Upper lobe of right lung (tissue), 1 donor: ENCODE measurements at places on chromosomes 5 and 9.
A peak's percentile ranks its signal among the peaks of the same experiment; 100 is the strongest.

- peaks cover 11% of the 10 kb centered on the region for H3K36me3 ChIP-seq
- peaks cover 29% of the 10 kb centered on the region for H3K4me1 ChIP-seq
- no peak for DNase-seq
Measured at GRCh38 chr5:134846641-134846960, 833 bp downstream of the C5orf24 start.

GRCh38 chr5:113437111-113437510, 2.3 kb upstream of the TSSK1B start:
- H3K4me3 ChIP-seq = no peak overlapping the region
- no peaks in the 10 kb centered on the region for H3K27me3 ChIP-seq
- H3K4me1 ChIP-seq = no peaks in the 10 kb centered on the region

DNA sequence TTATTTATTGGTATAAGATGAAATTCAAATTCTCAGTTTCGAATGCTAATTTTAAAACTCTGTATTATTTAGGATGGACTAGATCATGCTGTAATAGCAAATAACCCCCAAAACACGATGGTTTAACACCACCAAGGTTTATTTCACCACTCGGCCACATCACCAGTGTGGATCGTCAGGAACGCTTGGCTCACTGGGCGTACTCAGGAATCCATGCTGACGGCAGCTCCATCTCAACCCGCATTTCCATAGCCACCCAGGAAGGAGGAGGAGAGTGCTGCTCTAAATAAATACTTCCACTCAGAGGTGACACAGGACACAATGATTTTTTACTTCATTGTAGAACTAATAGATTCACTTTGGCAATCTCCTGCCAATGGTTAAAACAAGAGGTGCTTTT, 347.4 kb downstream of the SH3GL2 start:
- no peak overlapping the region for H3K27ac ChIP-seq
- H3K27me3 ChIP-seq = no peaks in the 10 kb centered on the region
- H3K4me3 ChIP-seq = no peak overlapping the region
- no peaks in the 10 kb centered on the region for H3K4me1 ChIP-seq
- DNase-seq = no peak

DNA sequence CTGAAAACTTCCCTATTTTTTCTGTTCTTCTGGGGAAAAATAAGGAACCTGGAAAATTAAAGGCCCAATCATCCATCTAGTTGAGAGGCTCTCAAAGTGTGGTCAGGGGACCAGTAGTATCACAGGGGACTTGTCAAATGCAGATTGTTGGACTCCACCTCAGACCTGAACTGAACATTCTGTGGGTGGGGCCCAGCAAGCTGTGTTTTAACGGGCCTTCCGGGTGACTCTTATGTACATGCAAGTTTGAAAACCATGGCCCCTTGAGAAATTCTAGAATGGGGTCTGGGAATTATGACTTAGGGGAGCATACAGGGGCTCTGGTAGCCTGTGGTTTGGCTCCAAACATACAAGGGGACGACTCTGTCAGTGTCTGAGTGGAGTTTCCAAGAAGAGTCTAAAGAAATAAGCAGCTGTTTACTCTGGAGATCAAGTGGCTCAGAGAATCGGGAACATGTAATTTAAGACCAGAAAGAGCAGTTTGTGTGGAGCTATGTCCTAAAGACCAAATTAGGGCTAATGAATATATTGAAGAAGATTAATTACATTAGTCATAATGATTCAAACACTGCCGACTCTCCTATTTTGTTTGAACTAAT, 177.4 kb downstream of the SLC28A3 start:
- no peaks in the 10 kb centered on the region for H3K27me3 ChIP-seq
- no peaks in the 10 kb centered on the region for H3K36me3 ChIP-seq
- no peak overlapping the region for H3K27ac ChIP-seq
- no peak for DNase-seq
- H3K4me3 ChIP-seq = no peak overlapping the region

GRCh38 chr9:99011161-99011709, 67.5 kb downstream of the COL15A1 start:
- no peaks in the 10 kb centered on the region for H3K4me1 ChIP-seq
- H3K27ac ChIP-seq = no peak overlapping the region
- no peaks in the 10 kb centered on the region for H3K36me3 ChIP-seq
- no peak for DNase-seq

DNA sequence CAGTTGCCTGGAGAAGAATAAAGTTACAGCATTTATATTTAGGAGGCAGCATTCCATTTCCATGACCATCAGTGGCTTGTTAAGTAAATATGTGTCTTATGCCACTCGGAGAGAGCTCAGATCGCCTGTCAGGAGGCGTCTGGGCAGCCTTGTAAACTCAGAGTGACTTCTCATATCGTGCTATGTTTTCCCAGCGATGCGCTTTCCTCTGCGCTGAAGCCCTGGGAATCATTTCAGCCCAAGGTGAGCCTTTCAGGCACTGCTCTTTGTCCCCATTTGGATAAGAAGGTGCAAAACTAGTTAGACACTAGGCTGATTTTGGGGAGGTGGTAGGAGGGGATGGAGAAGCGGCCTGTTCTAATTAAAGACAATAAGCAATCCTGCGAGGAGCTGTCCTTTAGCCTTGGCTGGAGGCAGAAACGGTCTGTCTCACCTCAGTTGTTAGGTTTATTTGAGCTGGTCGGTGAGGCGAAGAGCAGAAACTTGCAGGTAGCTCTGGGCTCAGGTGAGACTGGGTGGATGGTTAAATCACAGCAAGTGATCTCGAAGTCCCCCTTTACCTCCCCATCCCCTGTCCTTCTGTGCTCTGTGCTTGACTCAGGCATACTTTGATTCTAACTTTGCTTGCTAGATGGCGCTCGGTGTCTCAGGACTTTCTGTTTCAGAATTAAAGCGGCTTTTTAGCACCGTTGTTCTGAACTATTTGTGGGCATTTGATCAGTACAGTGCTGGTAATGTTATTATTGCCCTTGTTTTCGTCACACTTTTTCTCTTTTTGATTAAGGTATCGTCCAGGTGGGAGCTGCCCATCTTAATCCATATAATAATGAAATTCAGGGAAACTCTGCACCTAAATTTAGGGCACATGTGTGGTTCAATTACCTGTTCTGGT, 24.6 kb downstream of the NR2F1 start:
- no peak for DNase-seq
- H3K4me3 ChIP-seq = no peak overlapping the region
- no peaks in the 10 kb centered on the region for H3K36me3 ChIP-seq
- H3K27me3 ChIP-seq = peaks cover 90% of the 10 kb centered on the region
- no peak overlapping the region for H3K27ac ChIP-seq
- no peaks in the 10 kb centered on the region for H3K4me1 ChIP-seq

DNA sequence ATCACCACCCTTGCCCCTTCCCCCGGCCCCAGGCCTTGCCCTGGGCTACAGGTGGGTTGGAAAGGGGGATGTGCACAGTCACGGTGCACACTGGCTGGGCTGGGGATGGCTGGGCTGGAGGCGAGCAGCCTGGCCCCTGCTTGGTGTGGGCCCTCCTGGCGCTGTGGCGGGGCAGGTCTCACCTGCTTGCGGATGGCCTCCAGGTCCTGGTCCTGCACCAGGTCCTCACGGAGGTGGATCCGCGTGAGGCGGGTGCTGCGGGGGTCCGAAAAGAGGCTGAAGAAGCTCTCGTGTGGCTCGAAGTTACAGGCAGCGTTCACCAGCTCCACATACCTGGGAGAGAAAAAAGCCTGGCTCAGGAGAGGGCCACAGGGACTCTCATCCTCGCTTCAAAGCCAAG, 18.1 kb downstream of the ZER1 start:
- no peak overlapping the region for H3K4me3 ChIP-seq
- H3K27me3 ChIP-seq = no peaks in the 10 kb centered on the region
- H3K4me1 ChIP-seq = no peaks in the 10 kb centered on the region
- no peak for DNase-seq

- H3K36me3 ChIP-seq = no peaks in the 10 kb centered on the region
- H3K4me1 ChIP-seq = no peaks in the 10 kb centered on the region
- H3K27me3 ChIP-seq = no peaks in the 10 kb centered on the region
- no peak for DNase-seq
- H3K27ac ChIP-seq = no peak overlapping the region
Measured at GRCh38 chr5:33433303-33434240, 7.2 kb upstream of the TARS1 start.

GRCh38 chr5:113061846-113062780, 85.5 kb downstream of the DCP2 start:
- no peaks in the 10 kb centered on the region for H3K27me3 ChIP-seq
- no peak for DNase-seq
- H3K27ac ChIP-seq = no peak overlapping the region
- H3K4me1 ChIP-seq = no peaks in the 10 kb centered on the region

DNA sequence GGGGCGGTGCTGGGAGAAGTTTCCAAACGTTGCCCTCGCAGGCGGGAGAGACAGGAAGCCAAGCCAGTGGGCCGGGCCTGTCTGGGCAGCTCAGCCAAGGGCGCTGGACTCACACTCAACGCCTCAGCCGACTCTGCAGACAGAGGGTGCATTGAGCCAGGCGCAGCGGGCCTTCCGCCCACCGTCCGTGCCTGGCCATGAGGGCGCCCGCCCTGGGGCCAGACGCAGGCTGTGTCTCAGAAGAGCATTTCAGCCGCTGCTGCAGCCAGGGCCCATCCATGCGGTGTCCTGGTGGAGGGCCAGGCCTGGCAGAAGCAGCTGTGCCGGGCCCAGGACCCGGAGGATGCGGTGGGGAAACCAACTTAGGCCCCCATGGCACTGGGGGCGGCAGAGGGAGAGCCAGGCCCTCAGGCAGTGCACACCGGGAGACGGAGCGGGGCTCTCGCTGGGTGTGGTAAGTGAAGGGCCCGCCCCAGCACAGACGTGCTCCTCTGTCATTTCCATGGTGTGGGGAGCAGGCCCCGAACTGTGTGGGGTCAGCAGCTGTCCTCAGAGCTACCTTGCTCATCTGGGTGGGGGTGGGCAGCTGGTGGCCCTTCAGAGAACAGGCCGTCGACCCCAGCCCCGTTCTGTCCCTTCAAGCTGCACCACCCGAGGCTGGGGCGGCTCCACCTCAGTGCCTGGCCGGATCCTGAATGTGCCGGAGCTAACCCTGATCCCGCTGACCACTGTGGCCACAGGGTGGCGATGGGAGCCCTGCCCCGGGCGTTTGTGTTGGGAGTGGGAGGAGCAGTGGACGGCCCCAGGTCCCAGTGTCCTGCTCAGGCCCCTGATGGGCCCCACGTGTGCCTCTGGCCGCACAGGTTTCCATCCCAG, 18.0 kb downstream of the DNLZ start:
- peak overlapping the region; percentile 30 for H3K4me3 ChIP-seq
- peak overlapping the region; percentile 72 for H3K27ac ChIP-seq
- H3K4me1 ChIP-seq = peaks cover 24% of the 10 kb centered on the region
- no peaks in the 10 kb centered on the region for H3K36me3 ChIP-seq
- H3K27me3 ChIP-seq = no peaks in the 10 kb centered on the region

- DNase-seq = no peak
- H3K4me1 ChIP-seq = no peaks in the 10 kb centered on the region
- no peaks in the 10 kb centered on the region for H3K27me3 ChIP-seq
- H3K4me3 ChIP-seq = no peak overlapping the region
- H3K36me3 ChIP-seq = no peaks in the 10 kb centered on the region
Measured at GRCh38 chr5:27392716-27393115, 354.3 kb upstream of the CDH9 start.

DNA sequence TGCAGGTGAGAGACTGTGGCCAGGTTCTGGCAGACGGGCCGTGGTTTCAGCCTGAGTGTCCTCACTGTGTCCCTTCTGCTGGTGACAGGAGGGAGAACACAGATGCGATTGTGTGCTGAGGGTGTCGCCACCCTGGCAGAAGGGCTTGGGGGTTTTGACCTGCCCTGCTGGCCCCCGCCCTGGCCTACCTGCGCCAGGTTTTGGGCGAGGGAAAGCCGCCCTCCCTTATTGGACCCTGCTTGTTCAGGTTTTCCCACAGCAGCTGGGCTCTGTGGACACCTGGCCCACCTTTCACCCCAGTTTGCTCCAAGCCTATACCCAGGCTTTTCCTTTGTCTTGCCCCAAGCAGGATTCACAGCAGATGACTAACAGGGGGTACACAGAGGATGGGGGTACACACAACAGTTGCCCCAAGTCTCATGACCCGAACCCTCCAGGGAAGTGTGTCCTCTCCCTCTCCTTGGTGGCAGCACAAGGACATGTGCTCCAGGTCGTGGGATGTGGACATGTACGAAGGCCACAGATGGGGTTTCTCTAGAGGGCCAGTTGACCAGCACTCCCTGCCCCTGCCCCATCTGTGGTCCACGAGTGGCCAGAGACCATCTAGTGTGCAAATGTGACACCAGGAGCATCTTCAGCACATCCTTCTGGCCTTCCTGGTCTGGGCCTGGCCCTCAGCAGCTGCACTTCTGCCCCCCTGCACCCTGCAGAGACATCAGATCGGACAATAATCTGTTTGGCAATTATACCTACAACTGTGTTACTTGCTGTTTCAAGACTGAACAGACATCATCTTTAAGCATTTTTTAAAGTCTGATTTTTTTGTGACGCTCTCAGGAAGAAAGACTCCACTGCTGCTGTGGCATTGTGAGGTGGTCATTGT, 265.8 kb upstream of the IRX4 start:
- DNase-seq = no peak
- peaks cover 9% of the 10 kb centered on the region for H3K27me3 ChIP-seq
- H3K27ac ChIP-seq = no peak overlapping the region
- no peak overlapping the region for H3K4me3 ChIP-seq
- H3K4me1 ChIP-seq = no peaks in the 10 kb centered on the region

- no peaks in the 10 kb centered on the region for H3K27me3 ChIP-seq
- peaks cover 4% of the 10 kb centered on the region for H3K4me1 ChIP-seq
- peaks cover 15% of the 10 kb centered on the region for H3K36me3 ChIP-seq
- H3K4me3 ChIP-seq = no peak overlapping the region
- H3K27ac ChIP-seq = no peak overlapping the region
Measured at GRCh38 chr5:88732181-88732633, 150.8 kb downstream of the MEF2C start.
